Spleen (tissue), 13 donors: ENCODE measurements at places on chromosomes 5 and 9. TPM values are rescaled to one million over a fixed set of nuclear protein-coding genes. Genes with fewer than 3 reads are reported as not detected.

DNA sequence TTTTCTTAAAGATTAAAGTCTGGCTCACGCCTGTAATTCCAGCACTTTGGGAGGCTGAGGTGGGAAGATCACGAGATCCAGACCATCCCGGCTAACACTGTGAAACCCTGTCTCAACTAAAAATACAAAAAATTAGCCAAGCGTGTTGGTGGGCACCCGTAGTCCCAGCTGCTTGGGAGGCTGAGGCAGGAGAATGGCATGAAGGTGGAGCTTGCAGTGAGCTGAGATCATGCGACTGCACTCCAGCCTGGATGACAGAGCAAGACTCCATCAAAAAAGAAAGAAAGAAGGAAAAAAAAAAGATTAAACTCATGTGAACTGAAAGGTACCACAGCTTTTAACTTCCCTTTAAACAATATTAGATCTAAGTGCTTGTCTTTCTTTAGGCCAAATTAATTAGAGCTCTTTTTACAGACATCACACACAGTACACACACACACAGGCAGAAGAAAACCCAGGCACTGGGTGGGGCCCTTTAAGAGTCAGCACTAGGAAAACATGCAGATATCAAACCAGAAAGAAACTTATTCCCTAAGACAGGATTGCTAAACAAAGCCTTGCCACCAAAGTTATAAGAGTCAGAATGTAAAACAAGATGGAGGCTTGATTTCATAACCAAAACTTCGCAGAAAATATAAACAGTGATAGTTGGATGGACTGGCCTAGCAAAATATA lies 29.3 kb upstream of the UHRF2 start:
- H3K36me3 ChIP-seq, result no peaks in the 10 kb centered on the region
- no peak overlapping the region for H3K27ac ChIP-seq
- no peak for DNase-seq
- H3K4me3 ChIP-seq, result no peak overlapping the region
- no peaks in the 10 kb centered on the region for H3K27me3 ChIP-seq

- no peaks in the 10 kb centered on the region for H3K36me3 ChIP-seq
- H3K27me3 ChIP-seq, result no peaks in the 10 kb centered on the region
- DNase-seq, result no peak
- H3K4me1 ChIP-seq, result no peaks in the 10 kb centered on the region
These were observed 526.5 kb downstream of the KIF4B start for GRCh38 chr5:155540000-155540595.

GRCh38 chr9:116008278-116008677 lies 145.3 kb upstream of the PAPPA start:
- no peaks in the 10 kb centered on the region for H3K4me1 ChIP-seq
- no peaks in the 10 kb centered on the region for H3K36me3 ChIP-seq
- no peaks in the 10 kb centered on the region for H3K27me3 ChIP-seq
- no peak overlapping the region for H3K4me3 ChIP-seq
- DNase-seq, result no peak
- no peak overlapping the region for H3K27ac ChIP-seq

GRCh38 chr5:143235423-143235822 lies 168.1 kb downstream of the NR3C1 start:
- no peak overlapping the region for H3K27ac ChIP-seq
- H3K36me3 ChIP-seq, result no peaks in the 10 kb centered on the region
- no peak for DNase-seq
- H3K4me3 ChIP-seq, result no peak overlapping the region
- H3K4me1 ChIP-seq, result peaks cover 3% of the 10 kb centered on the region
- no peaks in the 10 kb centered on the region for H3K27me3 ChIP-seq

DRD1 gene
- 0.83 TPM for total RNA-seq

GRCh38 chr5:88396751-88397281 lies 128.2 kb upstream of the TMEM161B start:
- no peak overlapping the region for H3K4me3 ChIP-seq
- peaks cover 3% of the 10 kb centered on the region for H3K27me3 ChIP-seq
- no peak overlapping the region for H3K27ac ChIP-seq
- no peak for DNase-seq

DNA sequence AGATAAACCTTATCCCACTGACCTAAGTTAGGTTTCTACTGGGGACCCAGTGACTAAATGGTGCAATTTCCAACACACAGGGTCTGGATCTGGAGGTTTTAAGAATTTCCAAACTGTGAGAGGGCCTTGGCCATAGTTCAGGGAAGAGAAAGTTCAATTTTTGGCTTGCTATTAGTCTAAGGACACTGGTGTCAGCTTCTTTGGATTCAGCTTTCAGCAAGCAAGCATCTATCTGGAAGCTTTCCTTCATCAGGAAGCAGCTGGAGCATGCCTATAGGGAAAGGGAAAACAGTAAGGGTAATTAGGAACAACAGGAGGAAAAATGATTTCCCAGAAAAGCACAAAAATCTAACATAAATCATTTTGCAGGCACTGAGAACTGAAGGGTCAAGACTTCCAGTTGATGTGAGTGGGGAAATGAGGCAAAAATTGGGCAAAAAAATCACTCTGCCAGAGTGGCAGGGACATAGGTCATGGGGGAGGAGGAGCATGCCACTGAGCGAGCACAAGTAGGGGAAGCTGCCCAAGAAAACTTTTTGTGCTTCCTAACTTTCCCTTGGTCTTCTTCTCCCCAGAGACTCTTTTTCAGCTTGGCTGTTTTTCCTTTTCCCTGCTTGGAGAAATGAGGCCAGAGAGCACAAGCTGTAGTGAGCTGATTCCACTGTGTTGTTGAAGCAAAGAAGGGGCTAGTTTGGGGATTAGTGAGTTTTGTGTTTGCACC lies 299.6 kb downstream of the FGF10 start:
- no peak overlapping the region for H3K27ac ChIP-seq
- DNase-seq, result no peak
- H3K4me3 ChIP-seq, result no peak overlapping the region
- H3K27me3 ChIP-seq, result no peaks in the 10 kb centered on the region
- no peaks in the 10 kb centered on the region for H3K4me1 ChIP-seq

ARHGEF37 gene
- 2.2 TPM for total RNA-seq

DNA sequence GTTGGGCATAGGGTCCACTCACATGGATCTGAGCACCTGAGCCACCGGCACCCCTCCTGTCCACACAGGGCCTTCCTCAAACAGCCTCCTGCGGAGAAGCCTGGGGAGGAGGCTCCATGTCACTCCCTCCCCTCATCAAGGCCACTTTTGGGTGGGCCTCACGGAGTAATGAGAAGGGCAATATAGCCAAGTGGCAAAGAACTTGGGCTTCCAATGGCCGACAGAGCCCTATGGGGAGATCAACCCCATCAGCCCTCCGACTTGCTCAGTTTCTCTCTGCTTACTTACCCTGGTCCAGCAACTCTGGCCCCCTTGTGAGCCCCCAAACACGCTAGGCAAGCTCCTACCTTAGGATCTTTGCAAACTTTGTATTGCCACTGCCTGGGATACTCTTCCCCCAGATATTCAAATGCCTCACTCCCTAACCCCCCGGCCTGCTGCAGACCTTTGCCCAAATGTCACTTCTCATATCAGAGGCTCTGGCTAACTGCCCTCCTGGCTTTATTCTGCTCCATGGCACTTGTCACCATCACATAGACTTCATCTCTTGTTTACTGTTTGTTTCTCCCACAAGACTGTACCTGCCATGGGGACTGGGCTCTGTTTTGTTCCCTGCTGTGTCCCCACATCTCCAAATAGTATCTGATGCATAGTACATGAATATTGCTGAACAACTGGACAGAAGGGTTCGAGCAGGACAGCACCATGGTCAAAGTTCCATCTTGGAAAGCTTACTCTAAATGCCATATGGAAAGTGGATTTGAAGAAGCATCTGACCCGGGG lies 220.8 kb downstream of the FSTL4 start:
- no peak overlapping the region for H3K27ac ChIP-seq
- no peaks in the 10 kb centered on the region for H3K36me3 ChIP-seq
- H3K4me1 ChIP-seq, result peaks cover 5% of the 10 kb centered on the region
- no peak overlapping the region for H3K4me3 ChIP-seq

- H3K4me3 ChIP-seq, result peak overlapping the region; percentile 94
- H3K27me3 ChIP-seq, result no peaks in the 10 kb centered on the region
- peaks cover 59% of the 10 kb centered on the region for H3K4me1 ChIP-seq
- peak overlapping the region; percentile 92 for H3K27ac ChIP-seq
- H3K36me3 ChIP-seq, result peaks cover 5% of the 10 kb centered on the region
These were observed 1.9 kb downstream of the CERT1 start for GRCh38 chr5:75509546-75509945.

DNA sequence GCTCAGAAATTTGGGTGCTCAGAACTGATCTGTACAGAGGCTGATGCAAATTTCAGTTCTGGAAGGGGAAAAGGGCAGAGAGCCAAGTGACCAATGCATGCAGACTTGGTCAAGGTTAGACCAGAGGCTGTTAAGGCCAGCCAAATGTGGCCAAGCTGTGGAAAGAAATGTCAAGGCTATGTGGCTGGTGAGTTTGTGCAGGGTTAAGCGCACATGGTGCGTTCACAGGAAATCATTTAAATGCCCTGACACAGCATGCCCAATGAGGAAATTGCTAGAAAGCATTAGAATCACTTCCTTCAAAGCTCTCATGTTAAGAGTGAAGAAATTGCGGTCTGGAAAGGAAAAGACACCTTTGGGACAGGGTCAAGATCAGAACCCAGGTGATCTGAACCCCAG lies 58.0 kb downstream of the PTPN3 start:
- H3K27me3 ChIP-seq, result no peaks in the 10 kb centered on the region
- H3K4me3 ChIP-seq, result no peak overlapping the region
- H3K4me1 ChIP-seq, result peaks cover 16% of the 10 kb centered on the region
- DNase-seq, result no peak
- H3K36me3 ChIP-seq, result no peaks in the 10 kb centered on the region

GRCh38 chr5:150589862-150590601 lies 50.4 kb upstream of the SYNPO start:
- peaks cover 11% of the 10 kb centered on the region for H3K4me1 ChIP-seq
- DNase-seq, result peak; percentile 69
- no peak overlapping the region for H3K27ac ChIP-seq
- H3K4me3 ChIP-seq, result no peak overlapping the region
- no peaks in the 10 kb centered on the region for H3K36me3 ChIP-seq
